ENCODE measurements at places on chromosomes 5 and 9.

GRCh38 chr5:88665750-88666215, 217.2 kb downstream of the MEF2C start:
- no peak for DNase-seq

DNA sequence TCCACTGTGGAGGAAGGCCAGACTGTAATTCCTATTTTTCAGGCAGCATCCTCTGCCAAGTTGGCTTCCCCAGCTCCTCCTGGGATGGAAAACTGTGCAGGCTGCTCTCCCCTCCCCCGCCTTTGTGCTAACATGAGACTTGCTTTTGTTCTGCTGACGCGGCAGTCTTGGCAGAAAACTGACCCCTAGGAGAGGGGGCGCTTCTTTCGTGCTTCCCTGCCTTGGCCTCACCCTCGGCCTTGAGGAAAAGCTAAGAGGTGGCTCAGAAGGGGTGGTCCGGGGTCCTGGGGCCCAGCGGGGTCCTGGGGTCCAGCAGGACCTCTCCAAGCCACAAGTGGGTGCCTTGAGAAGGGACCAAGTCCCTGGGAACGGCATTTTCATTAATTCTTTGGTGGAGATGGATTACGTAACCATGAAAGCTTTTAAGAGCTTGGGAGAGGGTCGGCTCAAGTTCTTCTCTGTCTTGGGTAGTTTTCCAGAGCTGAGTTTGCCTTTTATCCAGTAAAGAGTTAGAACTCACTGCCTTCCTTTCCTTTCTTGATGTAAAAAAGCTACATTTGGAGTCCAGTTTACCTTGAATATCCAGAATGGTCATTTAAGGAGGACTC, 51.0 kb downstream of the SH3PXD2B start:
- peak; percentile 35 for DNase-seq

GRCh38 chr9:69818750-69819345, 1.8 kb upstream of the CFAP95 start:
- DNase-seq = no peak

- DNase-seq = no peak
These were observed 39.1 kb upstream of the SPATA31C2 start for GRCh38 chr9:88177371-88177770.

GRCh38 chr5:112109331-112110007, 309.6 kb downstream of the EPB41L4A start:
- DNase-seq = no peak

DNA sequence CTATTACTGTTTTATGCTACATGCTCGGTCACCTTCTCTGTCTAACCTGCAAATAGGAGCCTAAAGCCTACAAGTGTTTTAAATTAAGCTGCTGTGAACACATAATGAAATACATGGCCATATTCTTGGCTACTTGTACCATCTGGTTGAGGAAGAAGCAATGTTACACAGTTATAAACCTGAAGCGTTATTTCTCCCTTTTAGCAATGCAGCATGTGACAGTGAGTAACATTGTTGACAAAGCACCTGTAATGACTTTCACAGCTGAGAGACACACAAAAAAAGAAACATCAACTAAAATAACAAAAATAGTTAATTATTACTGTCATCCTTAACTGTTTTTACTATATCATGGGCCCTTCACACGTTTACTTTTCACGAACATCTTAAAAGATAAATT, 146.9 kb downstream of the RORB start:
- DNase-seq = no peak

DNA sequence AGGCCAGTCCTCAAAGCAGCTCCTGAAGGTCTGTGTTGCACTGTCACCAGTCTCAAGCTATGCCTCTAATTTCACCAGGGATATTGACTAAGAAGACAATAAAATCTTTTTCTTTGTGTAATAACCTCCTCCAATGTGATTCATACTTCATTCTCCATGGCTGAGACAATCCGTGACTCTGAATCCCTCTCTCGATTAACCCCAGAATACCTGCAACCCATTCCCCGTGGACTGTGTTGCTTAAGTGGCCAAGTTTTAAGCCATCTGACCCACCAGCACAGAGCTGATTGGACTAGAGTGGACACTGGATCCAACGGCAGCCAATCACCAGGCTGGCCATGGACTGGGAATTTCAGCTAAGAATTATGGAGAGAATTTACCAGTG, 5.4 kb upstream of the CCIN start:
- DNase-seq = no peak

DNA sequence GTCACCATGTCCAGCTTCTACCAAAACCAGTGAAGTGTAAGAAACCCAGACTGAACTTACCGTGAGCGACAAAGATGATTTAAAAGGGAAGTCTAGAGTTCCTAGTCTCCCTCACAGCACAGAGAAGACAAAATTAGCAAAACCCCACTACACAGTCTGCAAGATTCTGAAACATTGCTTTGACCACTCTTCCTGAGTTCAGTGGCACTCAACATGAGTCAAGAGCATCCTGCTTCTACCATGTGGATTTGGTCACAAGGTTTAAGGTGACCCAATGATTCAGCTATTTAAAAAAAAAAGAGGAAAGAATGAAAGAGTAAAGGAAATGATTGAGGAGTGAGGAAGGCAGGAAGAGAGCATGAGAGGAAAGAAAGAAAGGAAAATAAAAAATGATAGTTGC, 19.8 kb downstream of the IL7R start:
- no peak for DNase-seq

GRCh38 chr9:111661802-111662521, 557 bp downstream of the GNG10 start:
- DNase-seq = no peak

- DNase-seq = no peak
These were observed 38.6 kb upstream of the PCSK5 start for GRCh38 chr9:75851917-75852316.

GRCh38 chr9:27632254-27632653, 59.0 kb upstream of the C9orf72 start:
- DNase-seq = no peak

- no peak for DNase-seq
These were observed 114.2 kb downstream of the VAV2 start for GRCh38 chr9:133877967-133878366.

- DNase-seq = peak; percentile 69
These were observed 12.8 kb downstream of the OR1J1 start for GRCh38 chr9:122464633-122465567.

DNA sequence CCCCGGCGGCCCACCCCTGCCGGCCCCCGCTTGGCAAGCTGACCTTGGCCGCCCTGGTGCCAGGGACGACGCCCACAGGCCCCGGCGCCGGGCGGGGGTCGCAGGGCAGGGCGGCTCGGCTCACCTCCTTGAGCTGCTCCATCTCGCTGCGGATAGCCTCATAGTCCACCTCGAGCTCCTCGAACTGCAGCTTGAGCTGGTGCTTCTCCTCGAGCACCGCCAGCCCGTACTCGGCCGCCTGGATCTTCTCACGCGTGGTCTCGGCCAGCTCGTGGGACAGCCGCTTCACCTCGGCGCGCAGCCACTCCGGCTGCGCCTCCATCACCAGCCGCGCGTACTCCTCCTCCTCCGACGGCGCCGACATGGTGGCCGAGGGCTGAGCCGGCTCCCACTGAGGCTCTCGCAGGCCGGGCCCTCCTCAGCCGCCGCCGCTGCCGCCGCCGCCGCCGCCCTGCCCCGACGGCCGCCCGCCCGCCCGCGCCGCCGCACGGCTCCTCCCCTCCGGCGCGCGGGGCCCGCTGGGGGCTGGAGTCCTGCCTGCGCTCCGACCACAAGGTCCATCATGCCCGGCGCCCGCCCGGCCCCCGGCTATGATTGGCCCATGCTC, at the start of gene BICD2:
BICD2 (minus strand) TSS at position 453 of the 607 bp plus-strand sequence; CDS start at position 364, 89 bp downstream.
- DNase-seq = no peak

GRCh38 chr5:31921852-31922305, 252.2 kb downstream of the GOLPH3 start:
- no peak for DNase-seq

DNA sequence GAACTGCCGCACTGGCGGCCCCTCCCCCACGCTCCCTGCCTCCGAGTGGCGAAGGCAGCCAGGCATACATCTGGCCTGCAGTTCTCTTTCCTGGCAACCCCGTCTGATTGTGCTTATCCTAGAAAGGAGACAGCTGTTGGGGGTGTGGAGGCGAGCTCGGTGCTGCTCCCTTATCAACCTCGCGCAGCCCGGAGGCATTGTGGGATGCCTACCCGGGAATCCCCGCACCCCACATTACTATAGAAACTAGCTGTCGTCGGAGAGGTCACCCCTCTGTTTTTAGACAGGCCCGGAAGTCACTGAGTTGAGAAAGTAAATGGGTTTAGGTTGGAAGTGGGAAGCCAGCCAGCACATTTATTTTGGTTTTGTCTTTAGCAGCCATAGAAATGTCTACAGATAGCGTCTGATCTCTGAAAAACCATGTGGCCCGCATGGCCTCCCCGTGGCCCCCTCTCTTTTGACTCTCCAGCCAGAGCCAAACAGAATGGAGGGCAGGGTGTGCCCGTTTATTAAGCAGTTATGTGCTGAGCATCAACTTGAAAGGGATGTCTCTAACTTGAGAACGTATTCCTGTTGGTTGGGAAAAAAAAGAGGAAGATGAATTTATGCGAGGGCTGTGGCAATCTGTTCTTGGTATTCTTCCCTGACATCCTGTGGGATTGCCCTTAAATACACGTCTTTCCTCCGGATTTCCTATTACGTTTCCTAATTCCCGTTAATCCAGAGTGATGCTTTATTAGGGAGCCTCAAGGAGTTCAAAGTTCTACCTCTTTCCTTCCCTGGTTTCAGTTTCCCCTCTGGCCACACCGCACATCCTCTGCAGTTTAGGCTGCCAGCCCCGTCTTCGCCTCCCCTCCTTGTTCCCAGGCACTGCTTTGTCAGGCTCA, 3.9 kb downstream of the STC2 start:
- no peak for DNase-seq

DNA sequence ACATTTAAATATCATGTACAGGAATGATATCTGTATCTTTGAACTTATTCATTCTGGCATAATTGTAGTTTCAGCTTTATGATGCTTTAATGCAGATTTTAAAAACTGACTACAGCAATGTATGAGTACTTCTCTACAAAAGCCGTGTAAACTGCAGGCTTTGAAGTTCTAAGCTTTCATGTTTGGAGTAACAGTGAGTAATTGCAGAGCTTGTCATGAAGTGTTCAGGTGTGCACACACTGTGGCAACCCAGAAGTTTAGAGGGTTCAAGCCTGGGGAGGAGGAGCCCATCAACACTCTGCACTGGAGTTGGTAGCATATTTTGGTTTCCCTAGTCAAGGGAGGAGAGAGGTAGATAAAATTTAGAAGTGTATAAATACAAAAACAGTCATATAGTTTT, 130.9 kb downstream of the CD180 start:
- no peak for DNase-seq

DNA sequence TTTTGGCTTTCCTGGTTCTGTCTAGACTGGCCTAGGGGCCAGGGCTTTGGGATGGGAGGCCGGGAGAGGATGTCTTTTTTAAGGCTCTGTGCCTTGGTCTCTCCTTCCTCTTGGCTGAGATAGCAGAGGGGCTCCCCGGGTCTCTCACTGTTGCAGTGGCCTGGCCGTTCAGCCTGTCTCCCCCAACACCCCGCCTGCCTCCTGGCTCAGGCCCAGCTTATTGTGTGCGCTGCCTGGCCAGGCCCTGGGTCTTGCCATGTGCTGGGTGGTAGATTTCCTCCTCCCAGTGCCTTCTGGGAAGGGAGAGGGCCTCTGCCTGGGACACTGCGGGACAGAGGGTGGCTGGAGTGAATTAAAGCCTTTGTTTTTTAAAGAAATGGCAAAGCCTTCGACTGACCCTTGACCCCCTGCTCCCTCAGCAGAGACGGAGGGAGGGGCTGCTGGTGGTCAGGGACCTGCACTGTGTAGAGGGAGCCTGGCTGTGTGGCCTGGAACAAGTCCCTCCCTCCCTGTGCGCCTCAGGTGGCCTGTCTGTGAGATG, 11.1 kb downstream of the FPGS start:
- no peak for DNase-seq

DNA sequence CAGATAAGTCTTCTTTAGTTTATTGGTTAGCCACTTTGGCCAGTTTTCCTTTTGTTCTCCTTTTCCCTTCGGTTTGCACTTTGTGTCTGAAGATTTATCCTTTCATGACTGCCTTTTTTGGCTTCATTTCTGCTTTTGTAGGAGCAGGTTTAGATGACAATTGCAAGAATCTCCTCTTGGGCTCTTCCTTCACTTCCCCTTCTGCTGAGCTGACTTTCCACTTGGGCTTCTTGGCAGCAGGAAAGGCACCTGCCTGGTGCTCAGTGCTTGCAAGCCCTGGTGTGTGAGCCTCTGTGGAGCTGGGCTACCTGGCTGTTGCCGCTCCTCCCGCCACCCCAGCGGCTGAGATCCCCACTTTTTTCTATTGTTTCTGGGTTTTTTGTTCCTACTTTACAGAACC, 7.3 kb downstream of the CCDC112 start:
- no peak for DNase-seq

DNA sequence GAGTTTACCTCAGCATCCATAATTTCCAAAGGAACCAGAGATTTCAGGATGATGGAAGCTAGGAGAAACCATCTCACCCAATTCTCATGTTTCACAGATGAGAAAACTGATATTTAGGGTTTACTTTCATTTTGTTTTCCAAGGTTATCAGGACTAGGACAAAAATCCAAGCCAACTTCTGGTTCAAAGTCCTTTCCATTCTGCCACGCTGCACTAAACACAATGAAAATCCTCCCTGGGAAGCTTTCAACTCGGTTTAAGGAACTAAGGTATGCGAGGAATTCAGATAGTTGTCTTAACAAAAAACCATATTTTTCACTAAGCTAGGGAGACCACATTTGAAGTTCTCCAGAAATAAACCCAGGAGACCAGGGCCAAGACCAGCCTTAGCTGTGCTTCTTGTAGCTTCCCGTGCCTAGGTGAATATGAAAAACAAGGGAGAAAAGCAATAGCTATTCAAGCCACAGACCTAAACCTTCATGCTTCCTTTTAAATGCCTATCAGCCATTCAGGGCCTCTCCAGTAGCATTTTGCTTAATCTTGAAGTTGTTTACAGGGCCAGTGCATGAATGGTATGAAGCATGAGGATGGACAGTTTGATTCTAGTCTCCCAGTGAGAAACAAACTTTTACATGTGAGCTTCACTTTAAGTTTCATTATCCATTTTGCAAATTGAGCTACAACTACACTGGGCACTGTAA, 167.9 kb downstream of the DENND1A start:
- no peak for DNase-seq

DNA sequence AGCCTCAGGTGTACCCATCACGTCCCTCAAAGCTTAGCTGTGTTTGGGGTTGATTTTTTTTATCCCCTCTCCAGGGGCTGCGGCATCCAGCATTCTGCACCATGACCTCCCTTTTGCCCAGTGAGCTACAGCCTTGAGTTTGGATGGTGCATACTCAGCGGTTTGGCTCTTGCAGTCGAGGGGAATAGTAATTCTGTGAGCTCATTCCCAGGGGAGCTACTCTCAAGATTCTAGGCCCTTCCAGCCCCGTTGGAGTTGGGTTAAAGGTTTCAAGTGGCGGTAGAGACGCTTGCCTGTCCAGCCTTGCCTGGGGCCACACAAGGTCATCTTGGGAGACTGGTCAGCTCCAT, 102.2 kb upstream of the SPRY4 start:
- no peak for DNase-seq

DNA sequence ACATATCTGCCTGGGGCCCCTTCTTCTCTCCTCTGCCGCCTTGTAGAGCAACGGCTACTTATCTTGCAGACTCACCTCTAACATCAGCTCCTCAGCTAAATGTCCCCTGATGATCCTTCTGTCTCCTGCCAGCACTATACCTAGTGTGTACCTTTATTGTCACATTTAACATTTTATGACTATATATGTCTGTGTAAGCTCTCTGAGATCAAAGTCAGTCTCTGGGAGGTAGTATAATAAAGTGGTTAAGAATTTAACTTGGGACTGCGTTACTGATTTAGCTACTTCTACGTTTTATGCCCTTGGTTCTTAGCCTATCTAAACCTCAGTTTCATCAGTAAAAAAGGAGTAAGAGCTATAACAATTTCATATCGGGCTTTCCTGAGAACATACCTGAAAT, 2.2 kb downstream of the TMED7 start:
- no peak for DNase-seq

Measured in mesothelial cell of epicardium (in vitro differentiated cells).